ENCODE measurements at places on chromosomes 16 and 17.

DNA sequence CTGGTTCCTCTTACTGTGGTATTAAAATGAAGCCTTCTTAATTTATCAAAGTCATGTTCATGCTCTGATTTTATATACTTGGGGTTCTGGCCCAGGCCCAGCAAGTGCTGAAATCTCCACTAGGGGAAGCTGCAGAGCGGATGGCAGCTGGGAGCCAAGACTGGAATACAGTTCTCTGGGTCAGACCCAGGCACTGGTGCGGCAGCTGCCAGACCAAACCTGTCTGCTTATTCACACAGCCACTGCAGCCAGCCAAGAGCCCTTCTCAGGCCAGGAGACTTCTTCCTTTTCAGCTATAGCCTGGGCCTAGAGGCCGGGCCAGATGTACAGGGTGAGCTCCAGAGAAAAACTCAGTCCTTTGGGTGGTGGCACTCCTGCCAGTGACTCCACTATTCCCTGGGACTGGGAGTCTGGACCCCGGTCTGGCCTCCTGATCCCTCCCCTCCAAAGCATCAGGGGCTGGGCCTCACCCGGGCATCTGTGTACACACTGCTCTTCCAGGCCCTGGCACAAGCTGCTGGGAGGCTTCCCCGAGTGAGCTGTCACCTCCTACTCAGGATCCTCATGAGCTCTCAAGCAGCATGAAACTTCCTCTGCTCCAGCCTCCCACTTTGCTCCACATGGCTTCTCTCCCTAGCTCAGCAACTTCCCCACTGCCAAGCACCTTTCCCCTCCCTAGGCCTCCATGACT is 24.4 kb downstream of the ATP6V0D1 start:
- DNase-seq: no peak

GRCh38 chr17:74521701-74522201 is 9.5 kb downstream of the CD300LB start:
- DNase-seq: no peak

DNA sequence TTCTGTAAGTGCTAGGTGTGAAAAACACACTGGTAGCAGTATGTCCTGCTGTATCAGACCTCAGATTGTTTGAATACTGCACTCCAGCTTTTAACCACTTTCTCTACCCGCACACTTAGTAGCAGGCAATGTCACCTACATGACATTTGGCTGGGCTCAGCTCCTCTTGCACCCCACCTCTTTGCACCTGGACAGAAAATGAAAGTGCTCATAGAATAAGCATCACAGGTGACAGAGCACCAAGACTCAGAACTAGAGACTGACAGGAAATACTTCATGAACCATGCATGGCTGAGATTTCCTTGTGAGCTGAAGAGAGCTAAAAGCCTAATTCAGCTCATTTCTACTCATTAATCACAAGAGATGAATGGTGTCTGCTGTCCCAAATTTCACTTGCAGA is 1014.2 kb upstream of the CDH8 start:
- DNase-seq: no peak

DNA sequence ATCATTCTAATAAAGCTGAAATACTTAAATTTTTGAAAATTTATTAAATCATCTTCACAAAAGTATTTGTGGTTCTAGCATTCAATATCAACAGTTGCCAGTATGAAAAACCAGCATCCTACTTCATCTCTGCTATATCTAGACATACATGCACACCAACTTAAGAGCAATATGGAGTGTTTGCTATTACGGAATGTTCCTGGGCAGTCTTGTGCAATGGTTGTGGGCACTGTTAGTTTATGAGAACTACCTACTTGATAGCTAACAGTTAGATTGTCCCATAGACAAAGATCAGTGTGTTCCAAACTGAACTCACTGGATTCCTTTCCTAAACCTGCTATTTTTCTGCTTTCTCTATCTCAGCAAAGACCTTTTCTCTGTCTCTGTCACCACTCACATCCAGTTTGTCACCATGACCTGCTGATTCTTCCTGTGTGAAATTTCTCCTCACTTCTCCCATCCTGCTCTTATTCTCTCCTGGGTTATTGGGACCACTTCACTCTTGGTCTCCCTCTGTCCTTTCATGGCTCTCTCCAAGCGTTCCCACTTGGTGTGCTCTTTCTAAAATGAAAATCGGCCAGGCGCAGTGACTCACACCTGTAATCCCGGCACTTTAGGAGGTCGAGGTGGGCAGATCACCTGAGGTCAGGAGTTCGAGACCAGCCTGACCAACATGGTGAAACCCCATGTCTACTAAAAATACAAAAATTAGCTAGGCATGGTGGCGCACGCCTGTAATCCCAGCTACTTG is 27.7 kb downstream of the CNTROB start:
- no peak for DNase-seq

DNA sequence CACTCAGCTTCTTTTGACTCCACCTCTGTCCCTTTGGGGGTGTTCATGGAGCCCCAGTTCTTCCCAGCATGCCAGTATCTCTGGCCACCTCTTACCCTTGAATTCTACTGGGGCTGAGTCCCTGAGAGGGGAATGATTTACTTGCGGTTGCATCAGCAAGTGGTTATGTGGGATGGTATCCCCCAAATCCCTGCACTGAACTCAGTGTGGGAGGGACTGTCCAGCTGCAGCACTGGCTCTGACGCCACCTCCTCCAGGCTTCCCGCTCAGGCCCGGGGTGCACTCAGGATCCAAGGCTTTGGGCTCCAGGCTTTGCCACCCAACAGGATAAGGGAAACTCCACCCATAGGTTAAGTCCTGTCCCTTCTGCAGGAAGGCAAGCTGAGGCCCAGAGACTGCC is 21.1 kb upstream of the BRD7 start:
- no peak for DNase-seq

GRCh38 chr16:47995354-47995753 is 160.4 kb downstream of the ABCC12 start:
- DNase-seq: no peak
